Stimulated activated naive CD8-positive, alpha-beta T cell treated with anti-CD3 and anti-CD28 coated beads, Interleukin-15, Interleukin-2, amounts not matched to agents 100 U/mL and 50 U/mL, for 24 hours (primary cell): ENCODE measurements at places on chromosomes 16 and 17.

GRCh38 chr17:68878226-68878885, 76.8 kb downstream of the ABCA8 start:
- DNase-seq: no peak

- peak; percentile 37 for DNase-seq
Observed at GRCh38 chr17:49390548-49391324, 23.9 kb downstream of the PHB1 start.

DNA sequence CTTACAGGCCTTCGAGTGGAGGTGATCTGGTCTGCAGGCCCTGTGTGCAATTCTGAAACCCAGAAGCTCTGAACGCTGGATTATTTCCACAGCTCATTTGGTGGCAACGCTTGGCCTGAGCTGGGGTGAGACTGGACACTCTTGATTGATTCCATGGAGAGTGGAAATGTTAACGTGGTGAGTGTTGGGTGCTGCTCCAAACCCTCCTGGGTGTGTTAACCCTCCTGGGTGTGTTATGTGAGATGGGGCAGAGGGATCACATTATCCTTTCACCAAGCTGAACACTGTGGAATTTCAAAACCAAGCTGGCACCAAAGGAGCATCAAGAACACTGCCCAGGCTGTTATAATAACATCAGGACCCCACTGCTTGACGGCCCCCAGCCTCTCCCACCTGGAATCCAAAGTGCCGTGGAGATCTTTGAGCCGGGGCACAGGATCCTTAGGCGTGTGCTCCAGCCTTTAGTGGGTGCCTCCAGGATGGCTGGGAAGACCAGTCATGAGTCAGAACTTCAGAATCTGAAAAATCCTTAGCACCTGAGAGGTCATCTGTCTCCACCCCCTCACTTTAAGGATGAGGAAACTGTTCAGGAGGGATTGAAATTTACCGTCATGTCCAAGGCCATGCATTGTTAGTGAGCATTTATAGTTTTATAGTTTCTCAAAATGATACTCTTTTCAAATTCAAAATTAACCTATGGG, 75.0 kb downstream of the RPTOR start:
- no peak for DNase-seq

DNA sequence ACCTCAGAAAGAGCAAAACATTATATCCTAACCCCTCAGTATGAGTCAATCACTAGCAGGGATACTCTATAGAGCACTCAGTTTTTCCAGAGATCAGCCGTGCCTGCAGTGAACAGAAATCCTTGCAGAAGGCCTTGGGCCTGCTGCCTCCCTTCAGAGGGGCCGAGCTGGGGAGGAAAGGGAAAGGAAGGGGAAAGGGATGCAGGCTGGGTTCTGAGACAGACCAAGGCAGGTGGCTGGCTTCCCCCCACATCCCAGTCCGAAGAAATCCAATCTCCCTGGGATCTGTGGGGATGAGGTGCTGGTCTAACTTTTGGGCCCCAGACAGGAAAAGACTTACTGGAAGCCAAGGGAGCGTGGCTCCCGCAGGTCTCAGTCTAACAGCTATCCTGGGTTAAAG, 25.3 kb downstream of the SRL start:
- DNase-seq: no peak

DNA sequence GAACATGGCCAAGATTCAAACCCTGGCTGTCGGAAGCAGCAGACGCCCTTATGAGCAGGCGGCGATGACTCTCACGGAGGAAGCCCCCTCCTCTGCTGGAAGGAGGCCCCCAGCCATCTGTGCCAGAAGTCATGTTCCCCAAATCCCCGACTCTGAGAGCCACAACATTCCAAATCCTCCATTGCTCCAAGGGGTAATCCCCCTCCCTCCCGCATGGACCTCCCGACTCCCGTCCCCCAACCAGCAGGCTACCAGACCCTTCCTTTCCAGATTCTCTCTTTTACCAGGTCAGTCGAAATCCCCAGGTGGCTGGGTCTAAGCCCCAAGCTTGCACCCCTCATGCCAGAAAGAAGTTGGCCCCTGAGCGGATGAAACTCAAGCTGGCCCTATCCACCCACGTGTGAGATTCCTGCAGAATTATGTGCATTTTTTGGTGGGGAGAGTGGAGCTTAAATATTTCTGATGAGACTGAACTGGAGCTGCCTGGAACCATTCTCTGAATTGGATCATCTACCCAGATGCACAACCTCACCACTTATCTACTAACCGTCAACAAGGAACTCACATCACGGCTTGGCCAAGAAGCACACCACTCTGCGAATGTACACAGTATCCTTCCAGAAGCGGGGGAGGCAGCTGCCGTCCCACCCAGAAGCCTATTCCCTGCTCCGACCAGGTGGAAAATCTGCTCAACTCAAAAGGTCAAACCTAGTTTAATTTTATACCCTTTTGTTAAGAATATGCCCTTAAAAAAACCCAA, 283.5 kb downstream of the C16orf95 start:
- DNase-seq: no peak

- DNase-seq: no peak
Observed at GRCh38 chr17:70206361-70207010, 37.2 kb downstream of the KCNJ2 start.
